ENCODE measurements at places on chromosomes 7 and 10.

DNA sequence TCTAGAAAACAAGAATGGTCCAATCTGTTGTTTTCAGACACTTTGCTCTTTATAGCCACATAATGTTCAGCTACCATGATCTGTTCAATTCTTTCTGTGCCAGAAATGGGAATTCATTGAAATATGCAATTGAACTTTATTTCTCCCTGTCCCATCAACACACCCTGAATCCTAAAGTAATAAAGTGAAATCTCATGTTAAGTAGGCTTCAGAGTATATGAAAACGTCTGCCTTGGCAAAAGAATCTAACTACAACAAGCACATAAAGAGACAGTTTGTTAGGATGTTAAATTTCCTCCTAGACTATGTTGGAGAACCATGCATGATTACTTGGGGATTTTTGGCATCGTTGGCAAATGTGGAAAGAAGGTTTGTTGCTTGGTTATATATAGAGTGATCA is 722.7 kb downstream of the XPNPEP1 start:
- DNase-seq, result no peak

- DNase-seq, result no peak
Observed at GRCh38 chr7:81776948-81777630, 7.2 kb upstream of the HGF start.

- no peak for DNase-seq
Observed at GRCh38 chr10:43013065-43013464, 63.8 kb upstream of the RET start.

GRCh38 chr7:57641521-57642067 is 191.6 kb downstream of the ZNF716 start:
- DNase-seq, result no peak
